ENCODE measurements at places on chromosomes 13 and 19. TPM values are rescaled to one million over a fixed set of nuclear protein-coding genes. Genes with fewer than 3 reads are reported as not detected.

Gene ZNF699
- total RNA-seq = 19.0 TPM

Gene PSG6
- total RNA-seq = not detected

Gene FFAR3
- total RNA-seq = not detected

Gene NFILZ
- total RNA-seq = not detected

Gene LGI4
- total RNA-seq = 0.05 TPM

Gene F2RL3
- total RNA-seq = not detected

Gene VMAC
- 3.5 TPM for total RNA-seq

Gene SIGLEC5
- not detected for total RNA-seq

Gene PCSK4
- total RNA-seq = 1.2 TPM

Gene SLAIN1
- total RNA-seq = 0.65 TPM

Gene IZUMO4
- total RNA-seq = 0.89 TPM

All from smooth muscle cell of the umbilical artery (primary cell).